ENCODE measurements at places on chromosomes 7 and 10.

GRCh38 chr7:91995391-91996105 is 54.9 kb downstream of the AKAP9 start:
- no peak for DNase-seq

DNA sequence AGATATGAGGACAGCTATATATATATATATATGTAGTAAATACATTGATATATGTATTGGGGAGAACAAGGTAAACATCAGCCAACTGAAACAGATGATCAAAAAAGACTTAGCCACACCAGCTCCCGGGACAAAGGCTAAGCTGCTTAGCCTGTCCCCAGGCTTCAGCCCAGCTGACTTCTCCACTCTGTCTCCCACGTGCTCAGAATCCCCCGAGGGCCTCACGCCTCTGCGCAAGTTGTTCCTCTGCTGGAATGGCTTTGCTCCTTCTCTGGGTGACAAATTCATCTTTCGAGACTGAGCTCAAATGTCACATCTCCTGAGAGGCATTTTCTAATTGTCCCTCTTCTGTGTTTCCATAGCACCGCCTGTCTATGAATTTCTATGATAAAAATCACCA is 8.6 kb upstream of the INSIG1 start:
- DNase-seq: no peak

DNA sequence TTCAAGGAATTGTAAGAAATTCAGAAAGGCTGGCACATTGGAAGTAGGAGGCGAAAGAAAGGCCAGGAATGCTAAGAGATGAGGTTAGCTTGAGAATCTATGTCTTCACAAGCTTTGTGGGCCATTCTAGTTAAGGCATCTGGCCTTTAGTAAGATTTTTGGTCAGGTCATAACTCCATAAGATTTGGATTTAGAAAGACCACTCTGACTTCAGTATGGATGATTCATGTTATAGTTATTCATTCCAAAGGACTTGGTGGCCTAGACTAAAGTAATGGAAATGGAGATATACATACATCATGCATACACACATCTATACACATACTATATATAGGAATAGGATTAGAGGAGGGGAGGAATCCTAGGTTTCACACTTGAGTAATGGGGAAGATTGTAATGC is 77.5 kb downstream of the SEPTIN7 start:
- no peak for DNase-seq

DNA sequence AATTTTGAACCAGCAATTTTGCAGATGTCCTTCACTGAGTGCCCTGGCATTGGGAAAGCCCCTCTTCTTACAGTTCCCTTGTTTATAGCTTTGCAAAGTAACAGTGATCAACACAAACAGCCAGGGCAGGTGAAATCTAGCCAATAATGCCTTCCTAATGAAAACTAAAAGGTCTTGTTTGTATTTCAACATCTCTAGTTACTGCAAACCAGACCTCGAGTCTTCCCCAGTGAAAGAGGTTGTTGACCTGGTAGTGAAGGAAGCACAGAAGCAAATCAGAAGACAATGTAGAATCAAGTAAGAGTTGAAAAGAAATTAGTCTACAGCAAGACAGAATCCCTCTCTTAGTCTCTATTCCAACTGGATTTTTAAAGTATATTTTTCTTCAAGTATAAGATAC is 231.2 kb downstream of the SNX13 start:
- DNase-seq: no peak

GRCh38 chr10:132883391-132883881 is 58.9 kb downstream of the CFAP46 start:
- no peak for DNase-seq

DNA sequence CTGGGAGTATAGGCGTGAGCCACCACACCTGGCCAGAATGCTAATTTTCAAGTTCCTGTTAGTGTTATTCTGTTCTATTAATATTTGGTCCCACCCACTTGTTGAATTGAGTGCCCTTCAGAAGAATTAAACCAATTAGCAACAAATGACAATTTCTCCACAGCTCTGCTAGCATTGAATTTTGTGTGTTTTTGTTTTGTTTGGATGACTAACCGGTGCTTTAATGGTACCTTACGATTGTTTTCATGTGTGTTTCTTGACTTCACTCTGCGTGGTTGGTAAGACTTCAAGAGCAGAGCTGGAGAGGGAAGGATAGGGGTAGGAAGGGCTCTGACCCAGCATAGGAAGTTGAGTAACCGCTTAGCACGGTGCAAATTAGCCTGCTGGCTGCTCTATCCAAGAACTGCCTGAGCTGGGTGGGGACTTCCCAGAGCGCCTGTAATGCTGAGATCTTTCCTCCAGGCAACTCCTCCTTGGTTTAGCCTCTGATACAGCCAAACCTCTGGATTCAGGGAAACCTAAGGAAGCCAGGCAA is 4.6 kb downstream of the ARPC1B start:
- peak; percentile 81 for DNase-seq

DNA sequence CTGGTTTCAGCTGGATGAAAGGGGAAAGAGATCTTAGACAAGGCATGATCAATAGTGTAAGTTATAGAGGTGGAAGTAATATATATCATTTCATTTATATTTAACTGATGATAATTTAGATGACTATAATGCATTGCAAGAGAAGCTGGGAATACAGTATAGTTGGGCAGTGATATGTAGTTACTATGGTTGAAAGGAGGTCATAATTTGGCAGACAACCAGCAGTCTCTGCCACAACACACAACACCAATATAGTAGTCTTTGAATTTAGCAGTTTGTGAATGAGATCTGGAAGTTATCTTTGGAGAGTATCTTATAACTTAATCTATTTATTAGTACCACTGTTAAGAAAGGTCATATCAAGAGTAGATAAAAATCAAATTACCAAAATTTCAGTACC is 39.9 kb downstream of the TAX1BP1 start:
- DNase-seq: no peak

DNA sequence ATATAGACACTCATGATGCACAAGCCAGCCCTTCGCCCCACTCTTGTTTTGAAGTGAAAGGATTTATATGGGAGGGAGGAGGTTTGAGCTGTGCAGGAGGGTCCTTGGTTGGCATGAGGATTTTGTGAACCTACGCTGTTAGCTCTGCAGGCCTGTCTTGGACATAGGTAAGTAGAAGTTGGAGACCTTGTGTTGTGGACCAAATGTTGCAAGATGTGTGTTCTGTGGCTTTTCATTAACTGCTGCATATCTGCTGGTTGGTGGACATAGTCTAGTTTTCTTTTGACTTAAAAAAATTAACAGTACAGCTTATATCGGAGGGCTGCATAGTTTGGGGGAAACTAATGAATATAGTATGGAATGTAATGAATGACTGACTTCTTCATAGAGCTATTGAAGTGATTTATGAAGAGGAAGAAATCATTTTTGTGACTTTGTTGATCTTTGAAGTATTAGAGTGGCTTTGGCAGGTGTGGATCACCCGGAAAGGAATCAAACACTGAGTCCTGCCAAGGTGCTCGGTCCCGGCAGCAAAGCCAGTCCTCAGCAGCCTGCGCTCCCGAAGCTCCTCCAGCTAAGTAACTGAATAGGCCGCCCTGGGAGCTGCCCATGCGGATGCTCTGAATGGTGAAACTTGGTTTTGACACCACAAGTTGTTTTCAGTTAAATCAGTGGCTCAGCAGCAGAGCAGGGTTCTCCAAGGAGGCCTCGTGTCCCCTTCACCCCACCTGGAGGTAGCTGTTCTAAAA is 3.2 kb downstream of the MGMT start:
- no peak for DNase-seq

- no peak for DNase-seq
Measured at GRCh38 chr10:109957092-109957797, 33.9 kb upstream of the XPNPEP1 start.

DNA sequence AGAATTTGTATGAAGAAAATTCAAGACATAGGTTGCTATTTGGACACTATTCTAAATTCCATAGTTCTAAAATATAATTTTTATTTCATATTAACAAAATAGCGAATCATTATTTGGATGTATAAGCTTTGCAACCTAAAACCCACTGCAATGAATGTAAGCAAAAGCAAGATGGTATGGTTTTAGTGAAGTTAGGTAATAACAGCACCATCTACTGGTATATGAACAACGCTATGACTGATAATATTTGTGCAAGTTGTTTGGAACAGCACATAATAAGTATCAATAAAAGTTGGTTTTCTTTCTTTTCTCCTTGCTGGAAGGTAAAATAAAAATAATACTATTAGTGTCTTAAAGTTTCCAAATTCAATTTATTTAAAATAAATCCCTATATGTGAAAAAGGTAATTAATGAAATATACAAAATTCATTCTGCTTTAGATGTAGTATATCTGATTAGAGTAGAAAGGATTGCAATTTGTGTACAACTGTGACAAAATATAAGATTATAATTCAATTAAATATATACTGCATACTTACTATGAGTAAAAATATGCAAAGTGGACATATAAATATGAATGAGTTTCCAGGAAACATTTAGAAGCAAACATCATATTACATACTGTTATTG is 79.0 kb upstream of the LSM8 start:
- peak; percentile 77 for DNase-seq

DNA sequence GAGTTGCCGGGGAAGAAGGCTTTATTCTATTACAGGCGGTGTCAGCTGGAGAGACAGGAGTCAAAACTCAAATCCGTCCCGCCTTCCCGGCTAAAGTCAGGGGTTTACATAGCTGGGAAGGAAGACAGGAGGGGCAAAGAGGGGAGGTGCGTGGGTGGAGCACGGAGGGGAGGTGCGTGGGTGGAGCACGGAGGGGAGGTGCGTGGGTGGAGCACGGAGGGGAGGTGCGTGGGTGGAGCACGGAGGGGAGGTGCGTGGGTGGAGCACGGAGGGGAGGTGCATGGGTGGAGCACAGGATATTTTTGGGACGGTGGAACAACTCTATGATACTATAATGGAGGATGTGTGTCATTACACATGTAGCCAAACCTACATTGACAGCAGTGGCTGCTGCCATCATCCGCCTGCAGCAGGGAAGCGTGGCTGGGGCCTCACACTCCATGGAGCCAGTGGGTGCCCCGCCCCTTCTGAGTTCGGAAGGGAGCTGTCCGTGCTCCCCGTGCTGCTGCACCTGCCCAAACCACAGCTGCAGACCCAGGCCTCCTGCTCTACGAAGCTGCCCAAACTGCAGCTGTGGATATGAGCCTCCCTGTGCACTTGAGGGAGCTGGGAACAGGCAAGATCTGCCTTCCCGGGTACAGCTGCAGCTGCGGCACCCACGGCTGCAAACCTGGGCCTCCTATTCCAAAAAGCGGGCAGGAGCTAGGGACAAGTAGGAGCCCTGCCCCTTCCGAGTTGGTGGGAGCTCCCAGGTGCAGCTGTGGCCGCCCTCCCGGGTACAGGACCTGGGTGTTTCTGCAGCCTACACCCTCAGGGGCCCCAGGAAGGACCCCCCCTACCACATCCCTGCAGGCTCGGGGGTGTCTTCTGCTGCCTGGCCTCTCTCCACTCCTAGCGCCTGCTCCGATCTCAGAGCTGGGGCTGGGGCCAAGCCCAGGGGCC is 119.4 kb downstream of the DYNC2I1 start:
- no peak for DNase-seq

- DNase-seq: no peak
Measured at GRCh38 chr10:101249171-101249581, 19.9 kb upstream of the LBX1 start.

Data from hematopoietic multipotent progenitor cell treated with erythropoietin and hydrocortisone succinate and interleukin-3 and kit ligand, for 6 days (in vitro differentiated cells).